ENCODE measurements at places on chromosomes 3 and 15. TPM values are rescaled to one million over a fixed set of nuclear protein-coding genes. Genes with fewer than 3 reads are reported as not detected.

CASR gene
- not detected for total RNA-seq

CCR4 gene
- total RNA-seq = 38.6 TPM

TADA3 gene
- 92.3 TPM for total RNA-seq

LNP1 gene
- total RNA-seq = 1.9 TPM

ICE2 gene
- total RNA-seq = 52.5 TPM

KCNAB1 gene
- total RNA-seq = not detected

ZNF592 gene
- total RNA-seq = 22.7 TPM

SLC25A20 gene
- total RNA-seq = 18.3 TPM

PDZRN3 gene
- total RNA-seq = not detected

RHCG gene
- total RNA-seq = not detected

ACKR4 gene
- 1.2 TPM for total RNA-seq

NEIL1 gene
- total RNA-seq = 9.4 TPM

CRYGS gene
- 3.9 TPM for total RNA-seq

ARGFX gene
- total RNA-seq = not detected

CHRNA7 gene
- total RNA-seq = not detected

NANOGP8 gene
- not detected for total RNA-seq

GPR27 gene
- 0.74 TPM for total RNA-seq

PAQR5 gene
- 0.04 TPM for total RNA-seq

SPATA12 gene
- total RNA-seq = not detected

LRRK1 gene
- total RNA-seq = 0.09 TPM

GCSAM gene
- total RNA-seq = 5.2 TPM

FAM227B gene
- 3.0 TPM for total RNA-seq

SOX14 gene
- not detected for total RNA-seq

GYG1 gene
- total RNA-seq = 12.8 TPM

KNG1 gene
- not detected for total RNA-seq

CYP8B1 gene
- total RNA-seq = not detected

ZNF501 gene
- total RNA-seq = 1.4 TPM

KIF23 gene
- total RNA-seq = 120 TPM

SLC9C1 gene
- not detected for total RNA-seq

CD80 gene
- 0.80 TPM for total RNA-seq

MAPK6 gene
- 30.9 TPM for total RNA-seq

SLC28A1 gene
- total RNA-seq = not detected

CHL1 gene
- not detected for total RNA-seq

PRR23C gene
- total RNA-seq = not detected

MED12L gene
- 1.5 TPM for total RNA-seq

GLDN gene
- total RNA-seq = not detected

WNT5A gene
- not detected for total RNA-seq

TAGLN3 gene
- 0.49 TPM for total RNA-seq

COX5A gene
- total RNA-seq = 314 TPM

LSAMP gene
- total RNA-seq = not detected

MYO5C gene
- 1.1 TPM for total RNA-seq

CFAP100 gene
- not detected for total RNA-seq

SERINC4 gene
- total RNA-seq = 0.31 TPM

ERICH6 gene
- not detected for total RNA-seq

STARD5 gene
- 8.0 TPM for total RNA-seq

LMCD1 gene
- total RNA-seq = 1.3 TPM

DUOXA2 gene
- total RNA-seq = not detected

NPAP1 gene
- not detected for total RNA-seq

ARHGEF26 gene
- total RNA-seq = 0.19 TPM

DZIP1L gene
- not detected for total RNA-seq

HTR3E gene
- not detected for total RNA-seq

LDHAL6B gene
- not detected for total RNA-seq

All from activated naive CD4-positive, alpha-beta T cell treated with anti-CD3 and anti-CD28 coated beads, Interleukin-2, amount 50 U/mL, for 72 hours (primary cell).